ENCODE measurements at places on chromosomes 1 and 21. TPM values are rescaled to one million over a fixed set of nuclear protein-coding genes. Genes with fewer than 3 reads are reported as not detected.
A peak's percentile ranks its signal among the peaks of the same experiment; 100 is the strongest.

- no peak overlapping the region for H3K27ac ChIP-seq
- H3K36me3 ChIP-seq, result no peaks in the 10 kb centered on the region
Measured at GRCh38 chr1:85569737-85570404, 10.7 kb upstream of the CCN1 start.

- H3K4me1 ChIP-seq, result peaks cover 40% of the 10 kb centered on the region
- peak overlapping the region; percentile 23 for H3K4me3 ChIP-seq
- no peaks in the 10 kb centered on the region for H3K27me3 ChIP-seq
- peak overlapping the region; percentile 95 for H3K27ac ChIP-seq
- H3K36me3 ChIP-seq, result peaks cover 6% of the 10 kb centered on the region
- peak; percentile 74 for DNase-seq
Measured at GRCh38 chr1:8169364-8170058, 143.4 kb upstream of the ERRFI1 start.

DNALI1 gene
- total RNA-seq, result 0.47 TPM

LAMC1 gene
- total RNA-seq, result not detected

LEFTY1 gene
- not detected for total RNA-seq

NHLH1 gene
- 0.25 TPM for total RNA-seq

Data from activated CD4-positive, alpha-beta T cell treated with anti-CD3 and anti-CD28 coated beads, Interleukin-2, amount 10 ng/mL, durations not matched to agents 7 days and 5 days (primary cell).